NCI-H2081 (cell line): ENCODE measurements at places on chromosomes 16 and 17.

- DNase-seq = no peak
Observed at GRCh38 chr16:29876594-29877249, 13.7 kb upstream of the CDIPT start.

DNA sequence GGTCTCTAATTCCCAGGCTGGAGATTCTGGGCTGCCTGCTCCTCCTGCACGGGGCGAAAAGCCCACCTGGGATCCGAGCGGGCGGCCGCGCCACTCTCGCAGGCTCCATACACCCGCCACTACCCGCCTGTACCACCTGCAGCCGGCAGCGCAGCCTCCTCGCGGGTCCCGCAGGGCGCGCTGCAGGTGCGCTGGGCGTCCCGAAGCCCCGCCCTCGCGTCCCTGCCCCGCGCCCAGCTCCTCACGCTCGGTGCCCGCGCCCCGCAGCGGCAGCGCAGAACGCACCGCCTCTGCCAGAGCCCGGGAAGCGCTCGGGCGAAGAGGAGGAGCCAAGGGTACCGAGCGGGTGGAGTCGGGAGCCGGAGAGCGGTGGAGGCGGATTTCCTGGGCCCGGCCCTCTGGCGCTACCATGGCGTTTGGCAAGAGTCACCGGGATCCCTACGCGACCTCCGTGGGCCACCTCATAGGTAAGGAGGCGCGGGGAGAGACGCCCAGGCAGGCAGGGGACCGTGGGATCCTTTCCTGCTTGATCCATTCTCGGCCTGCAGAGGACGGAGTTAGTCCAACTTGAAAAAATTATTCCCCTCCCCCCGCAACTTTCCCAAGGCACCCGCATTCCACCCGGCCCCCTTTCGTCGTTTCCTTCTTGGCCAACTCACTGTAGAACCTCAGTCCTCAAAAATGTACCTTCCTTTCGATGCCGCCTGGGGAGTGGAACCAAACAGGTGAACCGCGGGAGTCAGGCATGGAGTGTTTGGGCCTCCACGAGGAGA lies at the start of gene TOM1L1:
TSS of gene TOM1L1 (plus strand) at position 396 of the 773 bp plus-strand sequence. CDS start at position 410, 14 bp downstream.
- peak; percentile 96 for DNase-seq

DNA sequence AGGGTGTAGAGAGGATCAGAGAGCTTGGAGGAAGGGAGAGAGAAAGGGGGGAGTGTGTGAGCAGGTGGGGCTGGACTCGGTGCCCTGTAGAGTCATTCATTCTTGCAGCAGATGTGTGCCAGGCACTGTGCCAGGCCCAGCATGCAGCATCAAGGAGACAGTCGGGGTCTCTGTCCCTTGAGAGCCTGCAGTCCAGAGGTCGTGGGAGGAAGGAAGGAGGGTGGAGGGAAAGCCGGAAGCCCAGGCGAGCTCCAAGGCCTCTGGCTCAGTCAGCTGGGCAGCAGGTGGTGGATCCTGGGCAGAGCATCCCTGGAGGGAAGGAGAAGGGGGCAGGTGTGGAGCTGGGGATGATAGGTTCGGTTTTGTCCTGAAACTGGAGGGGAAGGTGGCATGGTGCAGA lies 27.5 kb downstream of the EPN2 start:
- peak; percentile 12 for DNase-seq

GRCh38 chr17:12070561-12070960 lies 49.9 kb downstream of the MAP2K4 start:
- no peak for DNase-seq

GRCh38 chr17:4717791-4718190 lies 7.4 kb downstream of the ARRB2 start:
- DNase-seq = no peak

- DNase-seq = no peak
Observed at GRCh38 chr16:51924744-51925143, 622.2 kb downstream of the TOX3 start.
